ENCODE measurements at places on chromosomes 4 and X.
A peak's percentile ranks its signal among the peaks of the same experiment; 100 is the strongest.

- H3K4me1 ChIP-seq: no peaks in the 10 kb centered on the region
- H3K4me3 ChIP-seq: no peak overlapping the region
- peaks cover 2% of the 10 kb centered on the region for H3K27me3 ChIP-seq
Measured at GRCh38 chr4:165433529-165433928, 54.7 kb downstream of the CPE start.

DNA sequence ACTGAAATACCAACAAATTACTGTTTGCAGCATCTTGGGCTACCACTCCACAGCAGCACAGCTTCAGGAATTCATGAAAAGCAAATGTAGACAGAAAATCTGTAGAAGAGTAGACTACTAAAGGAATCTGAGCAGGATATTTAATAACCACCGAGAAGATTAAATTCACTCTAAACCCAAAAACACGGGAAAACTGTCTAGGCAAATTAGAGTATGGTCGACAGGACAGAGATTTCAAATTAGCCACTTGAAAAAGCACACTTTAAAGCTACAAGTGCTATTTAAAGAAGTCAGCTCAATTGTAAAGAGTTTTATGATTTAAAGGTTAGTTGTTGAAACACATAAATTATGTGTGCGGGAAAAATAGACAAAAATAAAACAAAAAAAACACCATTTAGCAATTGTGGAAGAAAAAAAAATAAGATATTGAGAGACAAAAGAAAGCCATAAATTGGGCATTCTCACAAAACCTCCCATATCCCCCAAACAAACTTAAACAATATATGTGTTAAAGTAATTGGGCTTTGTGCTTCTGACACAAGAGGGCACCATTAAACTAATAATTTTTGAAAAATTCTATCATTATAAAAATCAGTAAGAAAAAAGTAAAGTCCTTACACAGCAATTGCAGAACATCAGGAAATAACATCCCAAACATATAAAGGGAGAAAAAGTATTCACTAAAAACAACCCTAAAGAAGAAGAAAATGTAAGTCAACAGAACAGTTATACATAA is 880.8 kb downstream of the TECRL start:
- H3K27ac ChIP-seq: no peak overlapping the region
- no peaks in the 10 kb centered on the region for H3K4me1 ChIP-seq
- no peak overlapping the region for H3K4me3 ChIP-seq
- no peaks in the 10 kb centered on the region for H3K36me3 ChIP-seq
- no peaks in the 10 kb centered on the region for H3K27me3 ChIP-seq

- H3K36me3 ChIP-seq: no peaks in the 10 kb centered on the region
- H3K27ac ChIP-seq: no peak overlapping the region
- no peak overlapping the region for H3K4me3 ChIP-seq
- no peak for DNase-seq
- H3K4me1 ChIP-seq: peaks cover 1% of the 10 kb centered on the region
Measured at GRCh38 chr4:98803251-98803650, 125.7 kb downstream of the EIF4E start.

DNA sequence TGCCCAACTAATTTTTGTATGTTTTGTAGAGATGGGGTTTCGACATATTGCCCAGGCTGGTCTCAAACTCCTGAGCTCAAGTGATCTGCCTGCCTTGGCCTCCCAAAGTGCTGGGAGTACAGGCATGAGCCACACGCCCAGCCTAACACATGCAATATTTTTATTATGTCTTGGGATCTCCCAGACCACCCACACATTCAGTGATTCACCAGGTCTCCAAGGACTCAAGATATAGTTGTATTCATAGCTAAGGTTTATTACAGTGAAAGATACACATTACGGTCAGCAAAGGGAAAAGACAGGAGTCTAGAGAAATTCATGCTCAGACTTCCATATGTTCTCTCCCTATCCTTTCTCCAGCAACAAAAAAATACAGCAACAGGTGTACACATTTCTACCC is 25.5 kb upstream of the FAM120C start:
- DNase-seq: no peak
- H3K4me1 ChIP-seq: no peaks in the 10 kb centered on the region
- H3K27ac ChIP-seq: no peak overlapping the region

GRCh38 chr4:7828011-7828720 is 111.5 kb downstream of the AFAP1 start:
- H3K4me1 ChIP-seq: peaks cover 21% of the 10 kb centered on the region
- DNase-seq: peak; percentile 32
- peak overlapping the region; percentile 28 for H3K4me3 ChIP-seq
- H3K36me3 ChIP-seq: no peaks in the 10 kb centered on the region

- peaks cover 19% of the 10 kb centered on the region for H3K36me3 ChIP-seq
- no peaks in the 10 kb centered on the region for H3K27me3 ChIP-seq
- H3K27ac ChIP-seq: no peak overlapping the region
Measured at GRCh38 chrX:2336181-2336580, 164.6 kb downstream of the DHRSX start.

DNA sequence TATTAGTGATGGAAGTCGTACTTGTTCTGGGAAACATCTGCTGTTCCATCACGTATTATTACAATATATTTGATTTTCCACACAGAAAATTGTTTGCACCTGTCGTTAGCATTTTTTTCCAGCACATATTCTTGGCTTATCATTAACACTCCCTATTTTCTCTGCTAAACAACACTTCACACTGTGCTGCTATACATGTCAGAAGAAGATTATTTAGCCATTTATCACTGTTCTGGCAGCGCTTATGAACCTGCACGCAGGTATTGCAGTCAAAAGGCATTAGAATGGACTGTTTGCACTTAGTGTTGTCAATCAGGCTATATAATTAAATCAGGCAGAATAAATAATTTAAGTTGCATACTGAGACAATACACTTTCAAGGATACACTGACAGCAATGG is 218.6 kb downstream of the CHM start:
- DNase-seq: no peak
- no peak overlapping the region for H3K4me3 ChIP-seq
- no peaks in the 10 kb centered on the region for H3K36me3 ChIP-seq
- no peak overlapping the region for H3K27ac ChIP-seq
- H3K27me3 ChIP-seq: no peaks in the 10 kb centered on the region

GRCh38 chr4:184091986-184092385 is 125.7 kb downstream of the ENPP6 start:
- no peak overlapping the region for H3K27ac ChIP-seq
- DNase-seq: no peak
- peaks cover 10% of the 10 kb centered on the region for H3K27me3 ChIP-seq
- H3K36me3 ChIP-seq: no peaks in the 10 kb centered on the region
- no peak overlapping the region for H3K4me3 ChIP-seq

GRCh38 chrX:38654302-38654701 is 93.0 kb downstream of the TSPAN7 start:
- H3K4me1 ChIP-seq: no peaks in the 10 kb centered on the region
- no peak overlapping the region for H3K4me3 ChIP-seq
- H3K36me3 ChIP-seq: no peaks in the 10 kb centered on the region

- peak overlapping the region; percentile 99 for H3K27ac ChIP-seq
Measured at GRCh38 chr4:153474251-153474650, 8.1 kb downstream of the TMEM131L start.

DNA sequence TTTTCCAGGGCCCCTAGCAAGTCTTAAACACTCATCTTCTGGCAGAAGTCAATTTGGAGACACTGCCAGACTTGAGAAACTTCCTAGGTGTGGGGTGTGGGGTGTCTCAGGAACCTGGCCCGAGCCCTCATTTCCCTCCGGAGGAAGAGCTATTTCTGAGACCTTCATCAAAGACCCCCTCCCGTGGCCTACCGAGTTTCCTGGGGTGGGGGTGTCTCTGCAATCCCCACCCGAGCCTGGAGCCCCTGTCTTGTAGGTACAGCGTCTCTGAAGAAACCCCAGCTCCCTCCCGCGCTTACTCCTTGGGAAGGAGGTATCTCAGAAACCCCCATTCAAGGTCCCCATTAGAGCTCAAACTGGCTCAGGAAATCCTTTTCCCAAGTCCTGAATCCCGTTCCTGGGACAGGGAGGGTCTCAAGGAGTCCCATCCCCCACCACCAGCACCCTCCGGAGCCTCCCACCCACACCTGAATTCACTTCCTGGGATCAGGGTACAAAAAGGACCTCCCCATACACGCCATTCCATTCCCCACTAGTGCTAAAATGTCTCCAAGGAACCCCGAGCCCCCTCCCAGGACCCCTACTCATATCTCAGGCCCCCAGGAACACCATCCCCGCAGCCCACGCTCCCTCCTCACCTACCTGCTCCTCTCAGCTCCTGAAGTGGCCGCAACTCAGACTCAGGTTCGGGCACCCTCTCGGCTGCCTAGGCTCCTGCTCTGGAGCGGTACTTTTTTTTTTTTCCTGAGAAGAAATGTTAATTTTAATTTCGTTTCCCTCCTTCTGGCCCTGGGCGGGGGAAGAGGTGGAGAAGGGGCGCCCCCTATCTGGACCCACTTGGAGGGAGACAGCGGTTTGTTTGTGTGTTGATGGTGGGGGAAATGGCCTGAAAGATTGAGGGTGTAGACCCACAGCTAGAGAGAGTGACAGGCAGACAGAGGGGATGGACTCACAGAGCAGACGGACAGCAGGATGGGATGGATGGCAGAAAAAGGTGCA is 1.1 kb downstream of the SLC38A5 start:
- no peaks in the 10 kb centered on the region for H3K27me3 ChIP-seq
- H3K4me1 ChIP-seq: peaks cover 31% of the 10 kb centered on the region
- peak overlapping the region; percentile 96 for H3K27ac ChIP-seq

DNA sequence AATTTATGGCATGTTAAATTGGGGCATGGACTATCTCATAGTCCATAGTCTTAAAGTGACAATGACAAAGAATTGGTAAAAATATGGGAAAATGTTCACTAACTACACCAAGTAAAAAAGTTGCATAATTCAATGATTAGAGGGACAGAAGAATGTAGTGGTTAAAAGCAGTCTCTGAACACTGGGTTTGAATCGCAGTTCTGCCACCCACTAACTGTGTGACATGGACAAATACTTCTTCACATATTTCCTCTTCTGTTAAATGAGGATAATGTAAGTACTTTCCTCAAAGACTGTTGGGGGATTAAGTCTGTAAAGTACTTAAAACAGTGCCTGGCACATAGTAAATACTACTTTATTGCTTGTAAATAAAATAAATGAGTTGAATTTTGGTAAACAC is 15.3 kb downstream of the COQ2 start:
- no peaks in the 10 kb centered on the region for H3K27me3 ChIP-seq
- no peak for DNase-seq
- H3K27ac ChIP-seq: no peak overlapping the region
- H3K4me1 ChIP-seq: peaks cover 2% of the 10 kb centered on the region
- no peak overlapping the region for H3K4me3 ChIP-seq

GRCh38 chr4:177250056-177250696 is 59.5 kb upstream of the NEIL3 start:
- peaks cover 9% of the 10 kb centered on the region for H3K4me1 ChIP-seq
- H3K27ac ChIP-seq: no peak overlapping the region
- no peaks in the 10 kb centered on the region for H3K36me3 ChIP-seq
- H3K4me3 ChIP-seq: no peak overlapping the region
- H3K27me3 ChIP-seq: peaks cover 3% of the 10 kb centered on the region

DNA sequence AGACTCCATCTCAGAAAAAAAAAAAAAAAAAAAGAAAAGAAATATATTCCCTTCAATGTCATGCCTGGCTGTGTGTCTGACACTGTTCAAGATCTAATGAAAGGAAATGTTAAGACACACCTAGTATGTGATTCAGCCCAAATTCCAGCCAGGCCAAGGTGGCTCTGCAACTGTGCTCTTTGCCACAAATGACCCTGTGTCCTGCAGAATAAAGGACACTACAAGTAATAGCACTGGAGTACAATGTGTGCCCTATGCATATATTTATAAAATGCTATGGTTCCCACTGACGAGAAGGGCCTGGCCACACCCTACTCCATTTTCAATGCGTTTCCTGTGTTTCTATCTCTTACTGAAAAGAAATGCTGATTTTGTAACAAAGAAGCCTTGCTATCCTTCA is 98.0 kb upstream of the SORBS2 start:
- H3K36me3 ChIP-seq: no peaks in the 10 kb centered on the region
- no peak overlapping the region for H3K4me3 ChIP-seq
- no peak overlapping the region for H3K27ac ChIP-seq
- no peaks in the 10 kb centered on the region for H3K27me3 ChIP-seq

DNA sequence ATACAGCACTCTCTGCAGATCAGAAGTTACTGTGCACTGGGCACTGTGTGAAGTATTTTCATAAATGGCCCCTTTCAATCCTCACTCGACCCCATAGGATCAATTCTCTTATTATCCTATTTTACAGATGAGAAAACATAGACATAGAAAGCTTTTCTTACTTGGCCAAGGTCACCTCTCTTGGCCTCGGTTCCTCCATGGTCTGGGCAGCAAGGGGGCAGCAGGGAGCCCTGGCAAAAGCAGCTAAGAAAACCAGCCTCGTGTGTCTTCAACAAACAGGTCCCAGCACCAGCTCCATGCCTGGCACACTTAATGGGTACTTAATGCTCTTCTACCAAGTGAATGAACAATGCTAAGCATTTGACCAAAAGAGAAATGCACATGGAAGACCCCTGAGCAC is 34.4 kb downstream of the BST1 start:
- no peak overlapping the region for H3K4me3 ChIP-seq
- H3K27ac ChIP-seq: no peak overlapping the region
- no peaks in the 10 kb centered on the region for H3K27me3 ChIP-seq
- peaks cover 16% of the 10 kb centered on the region for H3K4me1 ChIP-seq
- DNase-seq: no peak

DNA sequence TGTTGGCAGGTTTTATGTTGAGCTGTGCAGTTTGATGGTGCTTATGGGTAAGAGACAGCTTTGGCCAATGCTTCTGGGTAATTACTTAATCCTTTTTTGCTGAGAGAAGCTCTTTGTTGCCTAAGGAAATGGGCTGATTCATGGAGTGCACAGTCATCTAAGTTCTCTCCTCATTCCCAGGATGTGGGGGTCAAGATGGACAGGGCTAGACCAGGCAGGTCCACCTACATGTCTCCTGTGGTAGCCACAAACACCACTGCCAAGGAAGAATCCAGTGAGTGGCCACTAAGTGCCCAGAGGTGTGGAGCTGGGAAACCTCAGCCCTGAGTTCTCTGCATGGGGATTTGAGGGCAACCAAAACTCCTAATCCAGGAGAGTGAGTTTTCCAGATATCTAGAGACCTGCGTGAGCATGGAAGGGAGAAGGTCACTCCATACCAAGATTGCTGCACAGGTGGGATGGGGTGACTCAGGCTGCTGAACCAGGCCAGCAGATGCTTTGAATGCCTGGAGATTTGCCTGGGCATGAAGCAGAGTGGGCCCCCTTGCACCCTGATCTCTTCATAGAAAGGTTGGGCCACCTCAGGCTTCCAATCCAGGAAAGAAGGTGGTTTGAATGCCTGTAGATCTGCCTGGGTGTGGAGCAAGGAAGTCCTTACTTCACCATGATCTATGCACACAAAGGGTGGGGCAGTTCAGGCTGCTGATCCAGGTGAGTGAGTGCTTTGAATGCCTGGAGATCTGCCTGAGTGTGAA is 234.8 kb upstream of the GNPDA2 start:
- H3K27me3 ChIP-seq: no peaks in the 10 kb centered on the region
- no peak overlapping the region for H3K27ac ChIP-seq
- no peak for DNase-seq
- no peak overlapping the region for H3K4me3 ChIP-seq
- no peaks in the 10 kb centered on the region for H3K36me3 ChIP-seq

Measured in naive thymus-derived CD8-positive, alpha-beta T cell (primary cell).